ENCODE measurements at places on chromosomes 7 and 10. TPM values are rescaled to one million over a fixed set of nuclear protein-coding genes. Genes with fewer than 3 reads are reported as not detected.

GRCh38 chr10:43199088-43199683 is 60.9 kb downstream of the CSGALNACT2 start:
- no peak for ATAC-seq

DNA sequence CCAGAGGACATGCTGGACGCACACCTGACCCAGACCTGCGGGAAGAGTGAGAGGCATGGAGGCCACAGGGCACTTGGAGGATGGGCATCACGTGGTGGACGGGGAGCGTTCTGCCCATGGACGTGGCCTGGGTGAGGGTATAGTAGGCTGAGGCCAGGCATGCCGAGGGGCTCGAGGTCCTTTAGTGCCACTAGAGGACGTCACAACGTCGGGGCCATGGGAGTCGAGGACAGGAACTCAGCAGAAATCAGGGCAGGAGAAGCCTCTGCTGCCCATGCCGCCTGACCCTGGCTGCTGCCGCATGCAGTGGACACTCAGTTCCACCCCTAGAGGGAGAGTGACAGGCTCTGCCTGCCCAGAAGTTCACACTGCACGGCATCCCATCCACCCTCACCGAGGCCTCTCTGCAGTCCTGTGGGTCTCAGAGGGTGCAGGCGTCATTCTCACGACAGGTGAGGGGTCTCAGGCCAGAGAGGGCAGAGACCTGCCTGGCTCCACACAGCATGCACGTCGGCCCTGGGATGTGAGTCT is 198.7 kb downstream of the ADARB2 start:
- ATAC-seq = no peak

GRCh38 chr10:104077663-104078151 is 8.0 kb downstream of the COL17A1 start:
- no peak for ATAC-seq

Gene OR9A2
- not detected for total RNA-seq

All from esophagus mucosa (tissue), 1 donor.